ENCODE measurements at places on chromosomes 5 and 9. TPM values are rescaled to one million over a fixed set of nuclear protein-coding genes. Genes with fewer than 3 reads are reported as not detected.

The LRRC70 gene
- total RNA-seq, result 1.3 TPM

The RAB3C gene
- not detected for total RNA-seq

The RABEPK gene
- 41.2 TPM for total RNA-seq

The ORM2 gene
- not detected for total RNA-seq

The KLF4 gene
- total RNA-seq, result 25.3 TPM

The TICAM2 gene
- total RNA-seq, result 3.3 TPM

The FOXD4 gene
- total RNA-seq, result 0.06 TPM

The FER gene
- 36.9 TPM for total RNA-seq

The NKD2 gene
- 3.7 TPM for total RNA-seq

The NMRK1 gene
- total RNA-seq, result 29.5 TPM

The FOXD4L5 gene
- 0.06 TPM for total RNA-seq

The HSDL2 gene
- 32.4 TPM for total RNA-seq

The RNF145 gene
- total RNA-seq, result 54.4 TPM

The GFI1B gene
- total RNA-seq, result not detected

The TRIM41 gene
- total RNA-seq, result 19.9 TPM

The PCDHGA4 gene
- total RNA-seq, result 4.0 TPM

The AQP3 gene
- 0.26 TPM for total RNA-seq

All from aortic smooth muscle cell (primary cell).